Caki2 (cell line): ENCODE measurements at places on chromosomes 1 and 21.

DNA sequence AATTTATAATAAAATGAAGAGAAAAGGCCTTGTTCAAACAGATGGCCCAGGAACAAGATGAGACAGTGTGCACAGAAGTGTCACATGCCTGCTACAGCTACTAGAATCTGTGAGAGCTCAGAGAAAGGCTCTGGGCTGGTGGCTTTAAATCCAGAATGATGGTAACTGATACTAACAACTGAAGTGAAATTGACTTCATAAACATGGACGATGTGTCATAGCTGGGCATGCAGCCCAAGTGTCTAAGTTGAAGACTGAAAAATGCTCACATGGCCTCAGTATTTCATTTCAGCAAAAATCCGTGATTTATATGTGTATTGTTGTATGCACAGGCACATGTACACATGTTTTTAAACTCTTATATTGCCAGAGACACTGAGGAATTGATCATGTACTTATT, 208.3 kb upstream of the RUNX1 start:
- peak; percentile 60 for DNase-seq

GRCh38 chr1:40768146-40768990, 15.2 kb upstream of the KCNQ4 start:
- DNase-seq, result no peak

GRCh38 chr1:225427235-225428067, at the start of gene LBR:
Gene LBR (minus strand): TSS chr1:225428038. CDS start chr1:225424075, 3,963 bp downstream.
- DNase-seq, result no peak

- DNase-seq, result no peak
Observed at GRCh38 chr1:220796530-220796929, 9.8 kb downstream of the MTARC1 start.

DNA sequence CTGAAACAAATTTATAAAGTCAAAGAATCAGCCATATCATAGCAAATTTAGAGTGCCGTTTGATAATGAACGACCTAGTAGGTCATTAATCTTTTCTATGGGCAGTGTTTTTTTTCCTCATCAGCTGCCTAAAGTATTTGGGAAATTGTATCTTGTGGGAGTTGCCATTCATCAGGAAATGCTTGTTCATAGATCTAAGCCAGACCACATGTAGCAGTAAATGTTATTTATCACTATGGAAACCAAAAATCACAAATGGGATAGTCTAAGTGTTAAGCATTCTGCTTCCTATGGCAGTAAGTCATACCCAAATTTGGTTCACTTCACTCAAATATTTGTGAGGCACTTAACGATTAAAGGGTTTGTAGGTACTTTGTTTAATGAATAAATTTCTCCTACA, 52.9 kb downstream of the LRRC8D start:
- DNase-seq, result peak; percentile 43

- DNase-seq, result no peak
Observed at GRCh38 chr1:221809091-221810029, 67.5 kb upstream of the DUSP10 start.

DNA sequence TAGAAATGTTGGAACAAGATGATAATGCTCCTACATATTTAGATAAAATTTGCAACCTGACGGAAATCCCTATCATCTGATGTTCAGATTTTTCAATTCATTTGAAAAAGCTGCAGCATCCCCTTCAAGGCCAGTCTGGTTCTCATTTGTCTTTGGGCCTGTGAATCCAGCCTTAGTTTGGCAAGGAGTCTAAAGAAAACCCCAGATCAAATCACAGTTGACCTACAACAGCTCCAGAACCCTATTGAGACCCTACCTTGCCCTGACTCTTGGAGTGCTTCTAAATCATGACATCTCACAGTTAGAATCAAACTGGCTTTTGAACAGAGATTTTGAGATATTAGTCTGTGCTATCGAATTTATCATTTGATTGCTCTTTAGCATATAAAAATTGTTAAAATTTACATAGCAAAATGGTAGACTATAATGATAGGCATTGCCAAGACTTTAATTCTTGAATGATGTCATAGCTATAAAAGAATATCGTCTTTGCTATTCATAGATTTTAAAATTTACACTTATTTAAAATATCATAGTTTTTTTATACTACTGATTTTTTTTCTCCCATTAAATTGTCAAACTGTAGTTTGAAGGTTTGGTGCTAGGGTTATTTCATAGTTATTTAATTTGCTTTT, 2.2 kb downstream of the PPP2R5A start:
- no peak for DNase-seq

DNA sequence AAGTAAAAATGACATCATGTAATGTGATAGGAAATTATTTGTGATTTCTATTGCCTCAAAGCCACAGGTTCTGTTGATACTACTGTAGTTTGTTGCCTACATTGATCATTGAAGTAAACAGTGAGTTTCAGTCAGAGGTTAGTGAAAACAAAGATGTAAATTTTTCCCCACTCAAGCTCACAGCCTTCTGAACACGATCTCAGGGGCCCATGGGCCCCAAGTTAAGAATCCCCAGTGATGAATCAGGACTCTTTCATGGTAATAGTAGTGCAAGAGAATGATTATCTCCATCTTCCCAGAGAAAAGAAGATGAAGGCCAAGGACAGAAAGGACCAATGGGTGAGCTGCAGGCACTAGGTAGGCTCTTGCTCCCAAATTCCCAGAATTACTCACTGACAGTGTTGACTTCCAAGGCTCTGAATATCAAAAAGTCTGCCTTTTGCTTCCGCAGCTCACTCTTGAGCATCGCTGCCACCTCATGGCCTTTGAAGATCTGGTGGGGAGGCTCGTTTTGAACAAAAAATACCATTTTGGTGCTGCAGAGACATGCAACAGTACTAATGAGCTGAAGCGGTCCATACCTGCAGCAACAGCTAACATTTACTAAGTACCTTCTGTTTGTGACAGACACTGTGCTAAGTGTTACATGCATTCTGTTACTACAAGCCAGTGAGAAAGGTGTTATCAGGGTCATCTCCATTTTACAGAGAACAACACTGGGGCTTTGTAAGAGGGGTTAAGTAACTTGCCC, 113.3 kb downstream of the KIAA0319L start:
- no peak for DNase-seq

GRCh38 chr1:37478890-37479254, 4.5 kb downstream of the ZC3H12A start:
- DNase-seq, result no peak

DNA sequence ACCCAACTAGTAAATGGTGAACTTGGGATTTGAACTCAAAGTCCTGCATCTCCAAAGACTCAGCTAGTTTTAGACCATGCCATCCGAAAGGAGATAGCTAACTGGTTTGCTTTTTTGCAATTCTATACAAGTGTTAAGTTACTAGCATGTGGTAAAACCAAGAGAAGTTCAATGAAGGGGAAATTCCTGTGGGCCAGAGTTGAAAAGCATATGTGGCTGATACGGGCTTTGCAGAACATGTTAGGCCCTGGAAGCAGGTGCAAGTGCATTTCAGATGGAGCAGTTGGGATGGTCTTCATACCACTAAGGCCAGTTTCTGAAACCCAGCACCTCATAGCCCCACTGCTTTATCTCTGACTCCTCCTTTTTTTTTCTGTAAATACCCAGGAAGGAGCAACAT, 620.9 kb downstream of the PLPP3 start:
- DNase-seq, result no peak

GRCh38 chr1:36458910-36459309, 5.3 kb downstream of the MRPS15 start:
- peak; percentile 44 for DNase-seq

DNA sequence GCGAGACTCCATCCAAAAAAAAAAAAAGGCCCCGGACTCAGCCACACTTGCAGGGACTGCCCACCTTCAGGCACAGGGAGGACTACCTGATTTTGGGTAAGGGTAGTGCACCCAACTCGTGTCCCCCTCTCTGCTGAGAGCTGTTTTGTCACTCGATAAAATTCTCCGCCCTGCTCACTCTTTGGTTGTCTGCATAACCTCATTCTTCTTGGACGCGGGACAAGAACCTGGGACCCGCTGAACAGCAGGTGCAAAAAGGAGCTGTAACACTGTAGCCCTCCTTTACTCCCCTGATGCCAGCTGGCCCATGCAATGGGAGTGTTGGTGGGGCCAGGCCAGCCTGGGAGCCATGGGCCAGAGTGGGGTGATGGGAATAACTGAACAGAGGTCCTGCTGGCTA, 10.6 kb downstream of the S100B start:
- DNase-seq, result peak; percentile 8

DNA sequence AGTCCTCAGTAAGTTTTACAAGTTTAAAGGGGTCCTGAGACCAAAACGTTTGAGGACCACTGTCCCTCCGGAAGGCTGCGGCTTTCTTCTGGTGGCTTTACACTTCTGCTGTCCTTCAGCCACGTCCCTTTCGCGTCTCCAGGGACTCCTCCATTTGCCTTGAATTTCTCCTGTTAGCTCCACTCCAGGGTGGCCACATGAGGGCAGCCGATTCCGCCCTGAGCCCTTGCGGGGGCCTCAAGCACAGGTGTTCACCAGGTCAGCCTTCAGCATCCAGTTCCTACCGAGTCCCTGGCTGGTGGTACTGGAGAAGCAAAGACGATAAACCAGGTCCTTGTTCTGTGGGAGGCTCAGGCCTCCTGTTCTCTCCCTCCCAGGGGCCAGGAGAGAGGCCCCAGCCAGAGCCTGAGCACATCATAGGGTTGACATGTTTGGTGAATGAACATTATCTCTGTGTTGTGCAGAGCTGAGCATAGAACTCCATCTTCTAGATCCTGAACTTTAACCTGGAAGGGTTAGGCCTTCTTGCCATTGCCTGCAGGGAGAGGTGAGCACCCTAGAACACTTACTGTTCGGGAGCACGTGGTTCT, 27.4 kb upstream of the COQ8A start:
- DNase-seq, result no peak

DNA sequence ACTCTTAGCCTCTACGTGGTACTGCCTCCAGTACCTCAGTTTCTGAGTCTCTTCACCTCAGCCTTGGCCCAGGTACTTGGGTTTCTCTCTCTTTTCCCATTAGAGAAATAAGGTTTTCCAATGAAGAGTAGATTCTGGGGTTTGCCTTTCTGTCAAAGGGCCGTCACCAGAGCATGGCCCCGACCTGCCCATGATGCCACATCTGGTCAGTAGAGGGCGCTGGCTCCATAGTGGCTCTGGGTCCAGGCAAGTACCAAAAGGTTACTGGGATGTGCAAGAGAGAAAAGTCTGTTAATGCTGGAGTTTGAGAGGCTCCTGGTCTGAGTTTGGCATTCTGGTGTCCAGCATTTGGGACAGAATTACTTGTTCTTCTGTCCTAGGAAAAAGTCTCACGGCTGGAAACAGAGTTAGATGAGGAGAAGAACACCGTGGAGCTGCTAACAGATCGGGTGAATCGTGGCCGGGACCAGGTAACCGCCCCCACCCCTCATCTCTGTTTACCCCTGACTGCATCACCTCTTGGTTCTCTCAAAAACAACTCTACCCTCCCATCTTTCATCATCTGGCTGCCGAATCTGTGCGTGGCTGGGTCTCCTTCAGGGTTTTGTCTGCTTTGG, 5.3 kb upstream of the TUFT1 start:
- DNase-seq, result peak; percentile 47

DNA sequence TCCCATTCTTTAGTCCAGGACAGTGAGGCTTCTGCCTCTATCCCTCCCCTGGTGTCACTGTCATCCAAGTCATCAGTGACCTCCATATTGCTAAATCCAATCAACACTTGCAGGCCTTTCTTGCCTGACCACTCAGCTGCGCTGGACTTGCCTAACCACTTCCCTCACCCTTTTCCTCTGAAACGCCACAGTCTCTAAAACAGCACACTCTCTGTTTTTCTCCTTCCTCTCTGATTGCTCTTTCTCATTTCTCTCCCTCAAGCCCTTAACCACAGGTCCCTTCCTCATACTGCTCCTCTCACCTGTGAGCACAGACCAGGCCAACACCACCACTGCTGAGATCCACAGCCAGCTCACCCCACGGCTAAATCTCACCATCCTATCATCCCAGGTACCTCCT, 17.5 kb downstream of the TAL1 start:
- DNase-seq, result no peak

- no peak for DNase-seq
Observed at GRCh38 chr1:194114288-194114687, 927.9 kb upstream of the B3GALT2 start.

- DNase-seq, result peak; percentile 95
Observed at GRCh38 chr1:33342041-33342723, 21.3 kb upstream of the A3GALT2 start.

GRCh38 chr1:26829184-26829911, 2.9 kb downstream of the ZDHHC18 start:
- no peak for DNase-seq

DNA sequence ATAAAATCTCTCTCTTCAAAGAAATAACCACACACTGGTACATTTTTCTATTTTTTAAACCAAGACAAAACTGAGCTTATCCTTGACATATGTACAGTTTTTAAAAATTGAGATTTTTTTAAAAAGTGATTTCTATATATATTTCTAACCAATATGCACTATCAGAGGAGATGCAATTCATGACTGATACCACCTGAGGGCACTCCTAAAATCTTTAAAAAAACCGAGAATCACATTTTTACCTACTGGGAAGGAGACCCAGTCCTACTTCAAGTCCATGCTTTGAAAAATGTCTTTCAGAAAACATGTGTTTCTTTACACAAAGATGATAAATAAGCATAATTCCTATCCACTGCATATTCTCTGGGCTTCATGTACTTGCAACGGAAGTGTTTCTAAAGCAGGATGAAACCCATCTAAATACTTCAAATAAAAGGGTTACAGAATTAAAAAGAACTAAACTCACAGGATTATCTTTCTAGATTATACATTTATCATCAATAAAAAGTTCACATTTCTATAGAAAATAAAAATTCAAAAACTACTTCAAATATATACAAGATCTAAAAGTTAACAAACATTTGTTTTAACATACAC, 98.6 kb downstream of the ENAH start:
- peak; percentile 40 for DNase-seq

GRCh38 chr1:2998503-2999100, 22.7 kb upstream of the ACTRT2 start:
- DNase-seq, result no peak

DNA sequence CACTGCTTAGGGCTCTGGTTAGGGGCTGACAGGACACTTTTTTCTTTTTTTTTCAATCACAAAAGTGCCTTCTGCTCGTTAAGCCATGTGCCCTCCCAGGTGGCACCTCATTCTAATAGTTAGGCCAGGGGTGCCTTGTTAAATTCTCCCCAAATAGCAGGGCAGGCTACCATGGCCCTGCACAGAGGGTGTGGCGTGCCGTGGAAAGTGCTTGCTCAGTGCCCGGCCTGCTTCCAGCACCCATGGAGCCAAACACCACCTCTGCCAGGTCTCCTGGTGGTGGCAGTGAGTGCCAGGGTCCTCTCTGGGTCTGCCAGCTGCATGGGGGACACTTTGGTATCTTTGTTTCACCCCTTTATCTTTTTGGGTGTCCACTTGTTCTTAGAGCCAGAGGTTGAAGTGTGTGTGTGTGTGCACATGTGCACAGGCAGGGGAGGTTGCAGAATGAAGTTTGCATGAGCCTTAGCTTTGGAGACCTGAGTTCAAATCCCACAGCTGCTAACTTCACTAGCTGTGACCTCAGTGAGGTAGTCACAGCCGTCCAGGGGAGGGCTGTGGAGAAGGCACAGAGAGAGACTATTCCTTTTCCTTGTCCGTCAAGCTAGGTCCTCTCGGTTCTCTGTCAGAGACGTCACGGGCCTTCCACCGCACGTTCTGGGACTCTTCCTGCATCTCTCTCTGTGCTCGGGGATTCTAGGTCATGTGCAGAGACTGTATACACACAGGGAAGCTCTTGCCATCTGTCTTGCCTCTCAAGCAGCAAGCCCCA, 39.9 kb upstream of the CSF3R start:
- no peak for DNase-seq
